ENCODE measurements at places on chromosomes 11 and 22.

- no peak for DNase-seq
Observed at GRCh38 chr11:2810411-2811205, 75.0 kb downstream of the CDKN1C start.

- DNase-seq: no peak
Observed at GRCh38 chr11:85699957-85700741, 14.2 kb upstream of the CCDC89 start.

DNA sequence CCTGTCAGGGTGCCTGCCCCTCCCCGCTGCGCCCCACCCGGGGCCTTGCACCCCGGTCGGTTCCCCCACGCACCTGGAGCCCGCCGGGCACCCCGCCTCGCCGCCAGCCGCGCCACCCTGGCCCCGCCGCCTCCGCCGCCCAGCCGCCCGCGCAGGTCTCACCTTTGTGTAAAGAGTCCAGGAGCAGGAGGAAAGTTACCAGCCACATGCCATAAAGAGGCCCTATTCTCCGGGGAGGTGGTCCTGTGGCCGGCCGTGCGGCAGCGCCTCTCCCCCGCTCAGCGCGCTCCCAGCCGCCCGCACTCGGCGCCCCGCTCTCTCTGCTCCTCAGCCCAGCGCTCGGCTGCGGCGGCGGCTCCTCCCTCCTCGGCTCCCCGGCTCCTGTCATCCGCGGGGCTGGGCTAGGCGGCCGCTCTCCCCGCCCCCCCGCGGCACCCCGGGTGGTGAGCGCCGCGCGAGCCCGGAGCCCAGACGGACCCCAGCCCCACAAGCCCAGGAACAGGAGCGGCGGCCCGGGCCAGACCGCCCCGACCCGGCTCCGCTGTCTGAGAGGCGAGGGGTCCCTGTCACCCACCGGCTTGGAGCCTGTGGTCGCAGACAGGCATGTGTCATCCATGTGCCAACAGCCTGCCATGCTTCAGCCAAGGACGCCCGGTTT lies at the start of gene DSCAML1:
Gene DSCAML1 (minus strand): TSS at position 345 of the 658 bp plus-strand sequence. CDS start 137 bp downstream, at position 208.
- DNase-seq: no peak

- DNase-seq: no peak
Observed at GRCh38 chr11:355581-356458, 13.5 kb upstream of the B4GALNT4 start.

GRCh38 chr11:68212421-68213134 lies 518 bp downstream of the KMT5B start:
- no peak for DNase-seq

GRCh38 chr11:45857961-45858474 lies 10.7 kb downstream of the CRY2 start:
- DNase-seq: no peak

GRCh38 chr11:116072601-116073410 lies 568.6 kb upstream of the CADM1 start:
- no peak for DNase-seq

DNA sequence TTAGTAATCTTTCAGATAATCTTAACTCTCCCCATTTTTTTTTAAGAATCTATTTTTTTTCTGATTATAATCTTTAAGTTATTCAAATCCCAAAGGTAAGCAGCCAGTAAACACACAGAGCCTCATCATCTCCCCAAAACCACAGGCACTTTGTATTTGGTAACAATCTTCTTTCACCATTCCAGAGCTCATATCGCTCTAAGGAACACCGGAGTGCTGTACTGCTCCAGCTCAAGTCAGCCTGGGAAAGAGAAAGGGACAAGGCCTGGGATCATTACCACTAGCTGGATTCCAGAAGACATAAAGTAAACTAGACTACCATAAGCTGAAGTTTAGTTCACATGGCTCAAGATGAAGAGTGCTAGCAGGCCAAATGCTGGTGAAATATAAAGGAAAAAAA lies 73.0 kb upstream of the APOA1 start:
- DNase-seq: no peak

DNA sequence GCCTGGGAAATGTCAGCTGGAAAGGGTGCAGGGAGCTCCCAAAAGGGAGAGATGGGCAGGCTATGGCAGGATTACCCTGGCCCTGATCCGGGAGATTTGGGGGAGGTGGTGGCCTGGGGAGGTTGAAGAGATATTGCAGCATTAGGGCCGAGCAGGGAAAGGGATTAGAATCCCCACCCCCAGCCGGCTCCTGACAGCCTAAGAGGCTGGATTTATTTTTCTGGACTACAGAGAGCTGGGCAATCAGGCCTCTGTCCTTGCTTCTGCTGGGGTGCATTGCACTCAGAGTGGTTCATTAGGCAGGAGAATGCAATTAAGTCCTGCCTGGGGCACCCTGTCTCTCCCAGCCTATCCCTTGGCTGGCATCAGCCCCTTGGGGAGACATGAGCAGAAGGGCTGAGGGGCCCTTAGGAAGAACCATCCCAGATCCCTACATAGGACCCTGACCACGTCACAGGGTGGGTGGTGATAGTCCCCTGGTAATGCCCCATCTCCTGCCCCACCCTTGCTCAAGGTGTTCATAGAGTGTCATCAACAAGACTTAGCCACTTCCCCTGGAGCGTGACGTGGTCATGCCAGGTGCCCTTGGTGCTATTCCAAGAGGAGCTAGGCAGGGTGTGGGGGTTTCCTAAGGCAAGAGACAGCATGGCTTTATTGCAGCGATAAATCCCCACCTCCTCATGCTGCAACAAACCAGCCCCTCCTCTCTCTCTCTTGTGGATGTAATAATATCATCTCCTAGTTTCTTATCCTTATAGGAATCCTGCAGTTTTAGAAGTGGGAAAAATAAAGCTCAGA lies 38.4 kb upstream of the KLHL35 start:
- no peak for DNase-seq

- DNase-seq: no peak
Observed at GRCh38 chr22:21762712-21763581, 27.4 kb upstream of the YPEL1 start.

DNA sequence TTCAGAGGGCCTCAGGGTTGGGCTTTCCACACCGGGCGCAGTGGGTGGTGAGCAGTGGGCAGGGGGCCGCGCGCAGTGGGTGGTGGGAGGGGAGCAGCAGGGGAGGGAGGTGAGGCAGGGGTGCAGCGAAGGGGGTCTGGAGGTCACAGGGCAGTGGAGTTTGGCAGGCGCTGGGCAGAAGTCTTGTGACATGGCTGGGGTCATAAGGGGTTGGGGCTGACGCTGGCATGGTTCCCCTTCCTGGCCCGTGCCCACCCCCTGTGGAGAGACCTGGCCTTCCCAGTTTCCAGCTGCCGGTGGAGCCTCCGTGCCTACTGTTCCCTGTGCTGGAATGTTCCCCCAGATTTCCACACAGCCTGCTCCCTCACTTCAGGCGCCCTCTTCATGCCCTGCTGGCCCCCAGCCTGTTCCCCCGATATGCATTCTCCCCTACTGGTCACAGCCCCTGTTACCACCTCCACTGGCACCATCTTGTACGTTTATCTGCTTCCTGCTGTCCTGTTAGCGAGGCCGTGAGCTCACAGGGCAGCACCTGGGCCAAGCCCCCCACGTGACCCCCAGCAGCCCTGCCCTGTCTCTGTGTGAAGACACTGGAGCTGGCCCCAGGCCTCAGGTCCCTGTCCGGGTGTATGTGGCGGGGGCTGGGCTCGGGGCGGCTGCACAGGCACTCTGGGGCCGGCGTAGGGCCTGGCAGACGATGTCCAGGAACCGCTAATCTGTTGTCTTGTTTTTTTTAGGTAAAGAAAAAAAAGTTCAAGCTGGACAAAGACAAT lies 111.6 kb downstream of the KCNQ1OT1 start:
- DNase-seq: no peak

- DNase-seq: no peak
Observed at GRCh38 chr11:12175694-12176241, 65.4 kb downstream of the MICAL2 start.

DNA sequence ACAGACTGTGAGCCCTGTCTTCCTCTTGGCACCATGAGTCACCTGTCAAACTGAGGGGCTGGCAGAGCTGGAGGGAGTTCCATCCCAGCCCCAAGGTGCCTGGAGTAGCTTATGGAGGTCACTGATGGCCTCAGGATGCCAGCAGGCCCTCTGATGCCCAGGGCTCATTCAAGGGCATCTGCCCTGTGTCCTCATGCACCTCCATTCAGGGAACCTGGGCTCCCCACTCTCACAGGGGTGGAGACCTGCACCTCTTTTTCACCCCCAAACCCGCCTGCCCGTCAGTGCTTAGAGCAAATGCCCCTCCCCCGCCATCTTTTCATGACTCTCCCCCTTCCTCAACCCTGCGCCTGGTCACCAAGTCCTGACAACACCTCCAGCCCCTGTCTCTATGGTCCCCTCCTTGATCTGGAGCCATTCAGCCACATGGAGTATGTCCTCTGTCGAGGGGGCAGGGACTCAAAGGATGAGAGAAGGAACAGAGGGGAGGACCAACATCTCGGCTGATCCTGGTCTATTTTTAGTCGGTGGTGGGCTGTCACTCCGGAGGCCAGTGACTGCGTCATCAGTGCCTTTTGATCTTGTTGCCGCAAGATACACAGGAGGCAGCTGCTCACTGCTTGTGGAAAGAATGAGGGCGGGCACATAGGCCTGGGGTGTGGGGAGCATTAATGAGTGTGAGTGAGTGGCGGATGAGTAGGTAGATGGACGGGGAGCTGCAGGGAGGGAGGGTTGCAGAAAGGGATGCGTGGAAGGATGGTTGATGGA lies 72.2 kb downstream of the CDKN1C start:
- DNase-seq: no peak

- DNase-seq: no peak
Observed at GRCh38 chr22:36730176-36730858, 26.8 kb upstream of the CACNG2 start.

DNA sequence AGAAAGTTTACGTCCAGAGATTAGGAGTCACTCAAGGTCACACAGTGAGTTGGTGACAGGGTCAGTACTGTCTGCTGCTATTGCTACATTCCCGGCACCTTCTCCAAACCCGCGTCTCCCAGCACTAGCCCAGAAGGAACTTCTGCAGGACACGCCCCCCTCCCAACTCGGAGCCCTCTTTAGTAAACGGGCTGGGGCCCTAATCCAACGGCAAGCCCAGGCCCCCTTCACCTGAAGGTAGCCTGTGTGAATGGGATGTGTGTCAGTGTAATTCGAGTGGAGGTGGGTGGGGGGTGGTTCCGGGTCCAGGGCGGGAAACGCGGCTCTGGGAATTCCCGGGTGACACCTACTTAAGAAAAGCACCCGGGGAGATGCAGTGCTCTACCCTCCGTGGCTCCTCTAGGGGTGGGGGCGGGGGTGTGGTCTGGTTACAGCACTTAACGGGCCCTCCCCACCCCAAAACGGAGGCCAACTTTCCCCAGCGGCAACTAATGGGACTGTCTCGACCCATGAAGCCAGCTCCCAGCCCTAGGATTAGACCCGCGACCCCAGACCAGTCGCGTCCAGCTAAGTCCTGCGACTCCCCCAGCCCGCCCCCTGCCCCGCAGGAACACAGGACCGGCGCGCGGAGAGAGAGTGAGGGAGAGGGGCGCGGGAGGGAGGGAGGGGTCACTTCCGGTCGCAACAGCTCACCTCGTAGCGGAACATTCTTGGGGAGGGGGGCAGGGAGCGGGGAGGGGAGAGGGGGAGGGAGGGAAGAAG lies 468 bp downstream of the PATL1 start:
- no peak for DNase-seq

DNA sequence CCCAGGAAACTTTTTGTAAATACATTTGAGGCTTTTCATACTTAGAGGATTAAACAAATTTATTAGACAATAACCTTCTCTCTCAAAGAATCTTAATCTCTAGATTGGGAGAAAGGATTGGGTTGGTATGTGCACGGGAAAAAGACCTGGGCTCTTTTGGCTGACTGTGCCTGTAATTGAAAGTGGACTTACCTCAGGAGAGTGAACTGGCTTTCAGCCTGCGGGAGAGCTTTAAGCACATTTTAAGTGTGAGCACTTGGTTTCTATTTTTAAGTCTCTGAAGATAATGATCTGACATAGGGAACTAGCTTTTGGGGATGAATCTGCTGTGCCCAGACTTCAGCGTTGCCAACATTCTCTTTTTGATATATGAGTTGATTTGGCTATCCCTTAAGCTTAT lies 35.8 kb downstream of the UVRAG start:
- DNase-seq: no peak

DNA sequence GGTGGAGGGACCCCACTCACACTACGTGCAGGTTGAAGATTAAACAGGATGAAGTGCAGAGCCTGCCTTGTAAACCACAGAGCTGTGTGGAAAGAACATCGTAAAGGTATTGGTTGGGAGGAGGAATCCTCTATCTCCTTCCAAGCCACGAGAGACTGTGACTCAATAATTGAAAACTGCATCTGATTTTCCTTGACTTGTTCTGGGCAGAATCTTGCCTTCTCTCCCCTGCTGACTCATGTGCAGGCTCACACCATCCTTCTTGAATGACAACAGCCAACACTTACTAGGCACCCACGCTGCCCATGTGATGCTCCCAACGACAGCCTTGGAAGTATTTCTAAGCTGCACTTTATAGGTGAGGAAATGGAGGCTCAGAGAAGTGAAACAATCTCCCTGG lies 563.0 kb downstream of the MIAT start:
- DNase-seq: no peak

All from cerebellar nuclear complex (tissue), 1 donor.